ENCODE measurements at places on chromosomes 13 and 19.

DNA sequence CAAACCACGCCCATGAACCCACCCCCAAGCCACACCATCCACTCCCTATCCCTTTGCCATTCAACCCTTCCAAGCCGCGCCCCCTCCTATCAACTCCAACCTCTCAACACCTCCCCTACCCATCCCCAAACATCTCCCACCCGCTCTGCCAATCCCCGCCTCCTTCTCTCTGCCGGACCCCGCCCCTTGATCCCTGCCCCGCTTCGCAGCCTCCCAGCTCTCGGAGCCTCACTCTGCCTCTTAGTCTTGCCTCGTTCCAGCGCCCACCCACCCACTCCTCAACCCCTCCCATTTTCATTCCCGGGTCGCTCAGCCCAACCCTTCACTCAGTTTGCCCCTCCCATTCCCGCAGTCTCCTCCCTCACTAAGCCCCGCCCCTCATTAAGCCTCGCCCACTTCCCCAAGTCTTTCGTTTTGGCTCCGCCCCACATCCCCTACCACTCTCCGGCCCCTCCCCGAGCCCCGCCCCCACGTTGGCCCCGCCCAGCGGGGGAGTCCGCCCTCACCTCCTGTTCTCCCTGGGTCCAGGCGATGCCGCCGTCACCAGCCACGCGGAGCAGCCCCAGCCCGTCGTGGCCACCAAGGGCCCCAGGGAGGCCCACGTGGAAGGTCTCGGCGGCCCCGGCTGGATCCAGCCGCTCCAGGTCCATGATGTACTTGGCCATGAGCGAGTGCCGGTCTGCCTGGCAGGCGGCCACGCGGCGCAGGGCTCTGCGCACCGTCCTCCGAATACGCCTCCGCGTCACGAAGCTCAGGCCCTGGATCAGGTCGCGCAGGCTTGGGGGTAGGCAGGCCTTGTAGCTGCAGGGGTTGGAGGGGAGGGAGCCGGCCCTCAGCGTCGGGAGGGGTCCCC is 5.7 kb downstream of the JAK3 start:
- no peak for DNase-seq

GRCh38 chr13:105541565-105541964 is 993.9 kb downstream of the EFNB2 start:
- DNase-seq: no peak

DNA sequence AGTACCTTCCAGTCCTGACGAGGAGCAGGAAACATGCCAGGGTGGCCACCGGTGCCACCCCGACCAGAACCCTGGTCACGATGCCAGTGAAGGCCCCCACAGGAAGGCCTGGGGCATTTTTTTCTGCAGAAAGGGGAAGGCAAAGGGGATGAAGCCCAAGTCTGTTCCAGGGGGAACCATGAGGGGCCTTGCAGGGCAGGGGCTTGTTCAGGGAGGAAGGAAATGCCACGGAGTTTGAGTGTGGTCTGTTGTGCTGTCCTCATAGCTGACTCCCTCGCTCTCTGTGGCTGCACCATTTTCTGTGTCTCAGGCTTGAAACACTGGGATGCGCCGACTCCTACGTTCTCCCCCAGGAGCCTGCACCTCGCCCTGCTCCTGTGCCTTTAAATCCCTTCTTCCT is 27.5 kb upstream of the CEACAM1 start:
- no peak for DNase-seq

DNA sequence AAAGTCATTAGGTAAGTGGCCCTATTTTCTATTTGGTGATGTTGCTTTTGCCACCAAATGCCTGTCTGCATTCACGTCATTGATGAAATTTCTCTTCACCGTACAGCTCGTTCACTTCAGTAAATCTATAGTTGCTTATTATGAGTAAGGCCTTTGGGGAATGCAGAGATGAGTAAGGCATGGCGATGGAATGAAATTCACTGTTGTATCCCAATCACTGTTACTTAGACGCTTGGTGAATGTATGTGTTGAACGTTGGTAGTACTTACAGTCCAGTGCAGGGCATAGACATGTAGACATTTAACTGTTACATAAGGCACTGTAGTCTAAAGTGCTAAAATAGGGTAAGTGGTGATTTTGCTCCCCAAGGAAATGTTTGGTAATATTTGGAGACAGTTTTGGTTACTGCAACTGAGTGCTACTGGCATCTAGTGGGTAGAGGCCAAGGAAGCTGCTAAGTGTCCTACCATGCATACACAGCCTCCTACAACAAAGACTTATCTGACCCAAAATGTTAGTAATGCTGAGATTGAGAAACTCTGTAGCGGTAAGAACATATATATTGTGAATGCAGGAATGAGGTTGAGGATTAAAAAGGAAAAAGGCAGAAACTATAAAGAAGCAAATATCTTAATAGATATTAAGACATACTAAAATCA is 5.8 kb downstream of the AKAP11 start:
- DNase-seq: no peak

DNA sequence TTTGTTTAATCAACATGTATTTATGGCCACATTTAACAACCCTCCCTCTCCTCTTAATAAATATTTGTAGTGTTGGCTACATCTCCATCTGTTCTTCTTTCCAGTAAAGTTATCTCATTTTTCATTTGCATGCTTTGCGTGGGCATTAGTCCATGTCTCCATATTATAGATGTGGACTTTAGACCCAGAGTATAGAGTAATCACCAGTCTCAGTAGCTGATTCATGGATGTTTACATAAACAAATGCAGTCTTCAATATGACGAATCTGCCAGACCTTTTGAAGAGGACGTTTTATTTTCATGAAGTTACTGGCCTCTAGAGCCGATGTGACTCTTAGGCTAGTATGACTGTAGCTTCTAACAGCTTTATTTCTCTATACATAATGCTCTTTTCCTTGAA is 1546.2 kb downstream of the OLFM4 start:
- no peak for DNase-seq

GRCh38 chr19:11673608-11674041 is 65.1 kb downstream of the ZNF823 start:
- DNase-seq: peak; percentile 70

DNA sequence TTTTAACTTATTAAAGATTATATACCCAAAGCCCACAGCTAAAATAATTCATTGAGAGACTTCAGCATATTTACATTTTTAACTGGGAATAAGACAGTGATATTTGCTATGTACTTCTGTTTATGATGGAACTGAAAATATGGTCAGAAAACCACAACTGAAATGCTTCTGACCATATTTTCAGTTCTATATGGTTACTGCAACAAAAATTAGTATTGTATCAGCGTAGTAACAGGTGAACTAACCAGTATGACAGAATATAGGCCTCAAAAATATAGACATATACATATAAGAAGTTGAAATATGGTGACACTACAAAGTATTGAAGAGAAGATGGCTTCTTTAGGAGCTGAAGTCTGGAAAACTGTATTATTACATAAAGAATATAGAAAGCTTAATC is 857.4 kb downstream of the OLFM4 start:
- DNase-seq: no peak

GRCh38 chr13:104321756-104322155 is 1255.5 kb upstream of the SLC10A2 start:
- DNase-seq: no peak

GRCh38 chr19:17753976-17754375 is 2.7 kb downstream of the FCHO1 start:
- DNase-seq: no peak

GRCh38 chr19:40144151-40144550 is 47.1 kb upstream of the MAP3K10 start:
- DNase-seq: no peak

GRCh38 chr13:106369858-106370257 is 165.6 kb downstream of the EFNB2 start:
- DNase-seq: no peak

DNA sequence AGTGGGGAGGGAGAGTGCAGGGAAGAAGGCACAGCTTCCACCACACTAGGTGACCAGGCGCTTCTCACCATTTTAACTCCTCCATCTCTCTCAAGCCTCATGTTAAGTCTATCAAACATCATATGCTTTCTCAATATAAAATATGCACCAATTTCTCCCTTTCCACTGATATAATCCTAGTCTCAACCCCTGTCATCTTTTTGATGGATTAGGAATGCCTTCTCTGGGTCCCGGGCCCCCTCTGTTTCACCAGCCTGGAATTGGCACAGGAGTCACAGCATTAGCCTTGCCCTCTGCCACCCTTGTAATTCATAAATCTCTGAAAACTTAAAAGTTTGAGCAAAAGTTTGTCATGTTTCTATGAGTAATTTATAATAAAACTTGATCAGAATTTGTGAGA is at the start of gene ZSCAN4:
Gene ZSCAN4 (plus strand): TSS at position 301 of the 400 bp plus-strand sequence. CDS start 7,211 bp downstream, outside the sequence.
- no peak for DNase-seq

DNA sequence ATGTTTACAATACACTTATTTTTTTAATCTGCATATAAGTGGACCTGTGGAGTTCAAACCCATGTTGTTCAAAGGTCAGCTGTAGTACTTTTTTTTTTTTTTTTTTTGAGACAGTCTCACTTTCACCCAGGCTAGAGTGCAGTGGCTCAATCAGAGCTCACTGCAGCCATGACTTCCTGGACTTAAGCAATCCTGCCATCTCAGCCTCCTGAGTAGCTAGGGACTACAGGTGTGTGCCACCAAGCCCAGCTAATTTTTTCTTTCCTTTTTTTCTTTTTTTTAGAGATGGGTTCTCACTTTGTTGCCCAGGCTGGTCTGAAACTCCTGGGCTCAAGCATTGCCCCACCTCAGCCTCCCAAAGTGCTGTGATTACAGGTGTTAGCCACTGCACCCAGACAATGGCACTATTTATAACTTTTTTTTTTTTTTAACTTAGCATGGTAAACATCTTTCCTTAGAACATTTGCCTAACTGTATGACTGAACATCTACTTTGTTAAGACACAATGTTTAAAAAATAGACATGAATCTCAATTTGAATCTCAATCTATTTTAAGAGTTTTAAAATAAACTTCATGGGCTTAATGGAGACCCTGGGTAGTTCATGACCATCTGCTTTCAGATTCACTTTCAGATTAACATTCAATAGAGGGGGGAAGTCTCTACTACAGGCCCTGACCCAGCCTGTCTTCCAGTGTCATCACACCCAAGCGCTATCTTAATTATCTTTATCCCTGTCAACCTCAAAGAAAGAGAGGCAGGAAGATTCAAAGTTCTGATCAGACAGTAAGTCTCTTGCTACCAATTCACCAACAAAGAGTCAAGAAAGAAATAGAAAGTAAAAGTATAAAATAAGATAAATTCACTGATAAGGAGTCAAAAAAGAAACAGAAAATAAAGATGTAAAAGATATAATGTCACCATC is 97.7 kb upstream of the DOCK9 start:
- no peak for DNase-seq

GRCh38 chr13:58528351-58528750 is 896.8 kb downstream of the PCDH17 start:
- no peak for DNase-seq

DNA sequence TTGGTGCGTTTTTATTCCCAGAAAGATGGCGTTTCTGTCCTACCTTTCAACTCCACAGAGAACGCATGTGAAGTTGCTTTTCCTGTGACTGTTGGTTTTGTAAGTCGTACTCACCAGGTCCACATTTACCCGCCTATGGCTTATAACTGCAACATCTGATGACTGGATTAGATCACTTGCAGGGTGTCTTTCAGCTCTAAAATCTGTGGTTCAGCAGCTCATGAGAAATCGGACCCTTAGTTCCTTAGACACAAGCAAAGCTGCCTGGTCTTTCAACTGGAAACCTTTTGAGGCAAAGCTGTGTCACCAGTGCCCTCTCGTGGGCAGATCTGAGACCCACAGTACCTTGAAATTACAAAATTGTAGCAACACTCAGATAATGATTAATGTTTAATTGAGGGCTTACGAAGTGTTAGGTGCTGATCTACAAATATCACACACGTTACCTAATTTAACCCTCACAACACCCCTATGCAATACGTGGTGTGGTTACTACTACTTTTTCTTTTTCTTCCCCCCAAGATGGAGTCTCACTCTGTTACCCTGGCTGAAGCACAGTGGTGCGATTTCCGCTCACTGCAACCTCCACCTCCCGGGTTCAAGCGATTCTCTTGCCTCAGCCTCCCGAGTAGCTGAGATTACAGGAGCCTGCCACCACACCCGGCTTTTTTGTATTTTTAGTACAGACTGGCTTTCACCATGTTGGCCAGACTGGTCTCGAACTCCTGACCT is 65.4 kb downstream of the RUBCNL start:
- peak; percentile 78 for DNase-seq

DNA sequence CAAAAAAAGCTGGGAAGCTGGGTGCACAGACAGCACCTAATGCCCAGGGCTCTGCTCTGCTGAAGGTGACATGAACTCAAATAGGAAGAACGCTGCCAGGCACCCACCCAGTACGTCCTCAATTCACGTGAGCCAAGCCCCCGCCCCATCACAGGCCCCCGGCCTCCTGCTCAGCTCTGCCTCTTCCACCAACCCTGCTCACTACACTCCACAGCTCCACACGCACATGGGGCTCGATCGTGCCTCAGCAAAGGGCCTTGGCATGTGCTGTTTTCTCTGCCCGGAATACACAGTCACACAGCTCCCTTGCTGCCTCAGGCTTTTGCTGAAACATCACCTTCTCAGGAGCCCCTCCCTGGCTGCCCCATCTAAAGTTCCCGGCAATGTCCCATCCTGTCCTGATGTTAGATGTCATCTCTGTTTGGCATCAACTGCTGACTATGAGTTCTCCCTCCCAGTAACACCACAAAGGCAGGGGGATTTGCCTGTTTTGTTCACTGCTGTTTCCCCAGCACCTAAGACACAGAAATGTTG is 2.3 kb downstream of the ATP13A1 start:
- DNase-seq: no peak

DNA sequence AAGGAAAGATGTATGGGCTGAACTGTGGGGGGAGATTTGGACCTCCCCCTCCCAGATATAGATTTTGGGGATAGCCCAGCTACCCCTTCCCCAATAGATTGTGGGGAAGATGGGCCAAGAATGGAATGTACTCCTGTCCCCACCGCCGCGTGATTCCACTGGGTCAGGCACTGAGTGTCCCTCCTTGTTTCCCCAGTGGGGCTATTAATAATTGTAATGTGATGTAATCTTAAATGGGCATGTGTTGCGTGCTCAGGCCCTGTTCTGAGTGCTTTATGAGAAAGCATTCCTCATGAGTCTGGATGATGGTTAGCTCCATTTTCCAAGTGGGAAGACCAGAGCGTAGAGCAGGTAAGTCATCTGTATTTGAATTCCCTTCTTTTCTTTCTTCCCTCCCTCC is 1.4 kb downstream of the PSMD8 start:
- no peak for DNase-seq

GRCh38 chr13:106302011-106302410 is 233.5 kb downstream of the EFNB2 start:
- no peak for DNase-seq

DNA sequence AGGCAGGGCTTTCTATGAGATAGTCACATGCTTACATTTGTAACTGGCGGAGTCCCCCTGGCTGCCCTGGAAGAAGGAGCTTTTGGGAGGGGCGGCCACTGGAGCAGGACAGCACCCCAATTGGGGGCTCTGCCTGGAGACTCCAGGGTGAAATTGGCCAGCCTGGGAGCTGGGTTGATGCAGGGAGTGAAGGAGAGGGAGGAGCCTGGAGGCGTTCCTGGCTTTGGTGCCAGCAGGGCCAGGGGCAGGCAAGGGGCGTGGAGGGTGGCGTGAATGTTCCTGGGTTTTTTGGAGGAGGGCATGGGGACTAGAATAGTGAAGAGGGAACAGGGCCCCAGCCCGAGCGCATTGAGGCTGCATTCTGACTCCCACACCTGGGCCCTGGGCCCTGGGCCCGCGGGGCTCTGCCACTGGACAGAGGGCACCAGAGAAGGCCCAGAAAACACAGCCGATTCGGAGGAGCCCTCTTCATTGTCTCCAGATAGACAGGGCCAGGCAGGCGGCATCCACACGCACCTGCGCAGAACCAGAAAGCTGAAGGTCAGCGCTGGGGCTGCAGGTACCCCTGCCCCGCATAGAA is 29.5 kb downstream of the COMP start:
- no peak for DNase-seq

Data from ascending aorta (tissue), 2 donors.